ENCODE measurements at places on chromosomes 4 and X.

DNA sequence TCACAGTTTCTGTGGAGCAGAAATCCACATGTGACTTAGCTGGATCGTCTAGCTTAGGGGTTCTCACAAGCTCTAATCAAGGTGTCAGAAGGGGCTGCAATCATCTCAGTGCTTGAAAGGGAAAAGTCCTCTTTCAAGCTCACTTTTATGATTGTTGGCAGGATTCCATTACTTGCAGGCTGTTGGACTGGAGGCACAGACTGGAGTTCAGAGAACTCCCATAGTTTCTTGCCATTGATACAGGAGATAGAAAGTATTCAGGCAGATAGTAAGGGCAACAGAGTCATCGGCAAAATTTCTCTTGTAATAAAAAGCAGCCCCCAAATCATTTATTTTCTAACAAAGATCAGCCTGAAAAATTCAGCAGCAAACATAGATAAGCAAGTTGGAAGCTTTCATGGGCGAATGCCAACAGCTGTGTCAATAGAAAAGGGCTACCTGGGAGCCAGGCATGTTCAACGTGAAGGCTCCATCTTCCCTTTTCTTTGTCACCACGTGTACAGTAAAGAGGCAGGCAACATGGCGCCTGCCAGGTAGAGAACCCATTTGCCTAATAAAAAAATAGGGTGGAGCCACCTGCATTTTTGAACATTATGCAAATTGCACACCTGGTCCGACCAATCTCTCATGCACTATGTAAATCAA is 64.4 kb downstream of the CXCL13 start:
- DNase-seq: no peak

GRCh38 chr4:144583658-144584057 is 62.3 kb upstream of the HHIP start:
- no peak for DNase-seq

DNA sequence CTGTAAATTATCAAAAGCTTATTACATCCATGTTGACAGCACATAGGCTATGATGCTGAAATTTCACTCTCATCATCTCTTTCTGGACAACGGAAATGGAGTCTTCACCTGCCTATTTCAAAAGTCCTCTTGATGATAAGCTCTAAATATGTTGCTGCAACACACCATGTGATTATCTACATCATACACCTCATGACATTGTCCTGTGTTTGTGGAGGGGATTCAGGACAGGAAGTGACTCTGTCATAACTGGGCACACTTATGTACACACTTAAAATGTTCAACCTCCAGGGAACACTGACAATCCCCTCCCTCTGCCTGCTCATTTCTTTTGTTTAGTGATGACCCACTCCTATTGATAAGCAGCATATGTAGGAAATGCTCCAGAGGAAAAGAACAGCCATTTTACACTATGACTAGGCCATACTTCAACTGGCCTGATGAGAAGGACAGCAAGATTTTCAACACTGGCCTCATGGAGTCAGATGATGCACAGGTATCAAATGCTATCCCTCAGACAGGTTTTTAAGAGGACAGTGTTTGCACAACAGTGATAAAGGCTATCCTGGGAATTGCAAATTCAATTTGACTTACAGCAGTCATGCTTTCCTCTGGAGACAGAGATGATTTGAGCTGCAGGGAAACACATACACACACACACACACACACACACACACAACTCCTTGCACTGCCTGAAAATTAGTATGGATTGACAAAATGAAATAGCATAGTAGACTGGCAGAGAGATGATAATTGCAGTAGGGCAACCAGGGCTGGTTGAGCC is 163.3 kb upstream of the RASGEF1B start:
- DNase-seq: no peak

DNA sequence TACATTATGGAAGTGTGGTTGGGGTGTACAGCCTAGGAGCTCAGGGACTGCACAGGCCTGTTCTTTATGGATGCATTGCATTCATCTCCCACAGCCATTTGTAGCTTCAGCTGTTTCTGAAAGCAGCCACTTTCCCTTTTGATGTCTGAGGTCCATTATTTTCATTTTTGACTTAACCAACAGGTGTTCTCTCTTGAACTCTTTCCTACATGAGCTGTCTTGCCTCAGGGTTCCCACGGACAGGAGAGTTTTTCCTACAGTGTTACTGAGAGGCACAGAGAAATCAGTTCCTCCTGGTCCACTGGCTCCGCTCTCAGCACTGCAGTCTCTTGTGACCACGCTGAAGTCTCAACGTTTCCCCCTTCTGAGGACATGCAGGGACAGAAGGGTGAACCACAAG is 87.2 kb downstream of the RASL11B start:
- DNase-seq: no peak

GRCh38 chrX:151735219-151735618 is 673 bp downstream of the CNGA2 start:
- DNase-seq: no peak

DNA sequence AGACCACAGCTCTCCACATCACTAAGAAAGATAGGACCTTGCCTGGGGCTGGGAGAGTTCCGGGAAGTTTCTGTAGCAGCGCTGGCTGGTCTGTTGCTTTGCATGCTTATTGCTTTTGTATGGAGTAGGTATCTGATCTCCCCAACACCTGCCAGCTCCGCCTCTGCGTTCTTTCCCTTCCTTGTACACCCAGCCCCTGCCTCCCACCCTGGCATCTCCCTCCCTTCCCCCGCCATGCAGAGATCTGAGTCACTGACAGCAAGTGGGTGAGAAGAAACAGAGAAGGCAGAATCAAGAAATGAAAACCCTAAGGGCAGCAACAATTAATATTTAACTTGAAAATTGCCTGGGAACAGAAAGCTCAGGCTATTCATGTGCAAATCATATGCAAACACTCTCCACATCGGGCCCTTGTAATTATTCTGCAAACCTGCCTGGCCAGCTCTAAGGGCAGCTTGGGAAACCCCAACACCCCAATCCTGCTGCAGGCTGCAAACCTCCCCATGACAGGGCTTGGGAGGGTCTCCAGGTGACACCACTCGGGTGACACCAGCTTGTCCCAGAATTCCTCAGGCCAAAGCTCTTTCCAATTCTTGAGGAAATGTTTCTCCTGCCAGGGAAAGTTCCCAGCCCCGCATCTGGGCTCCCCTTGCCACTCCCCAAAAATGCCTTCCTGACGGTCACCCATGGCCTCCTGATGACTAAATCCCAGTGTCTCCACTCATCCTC is 257.2 kb downstream of the FBXW7 start:
- DNase-seq: no peak

- DNase-seq: no peak
These were observed 179.2 kb downstream of the AMELX start for GRCh38 chrX:11472381-11472780.

DNA sequence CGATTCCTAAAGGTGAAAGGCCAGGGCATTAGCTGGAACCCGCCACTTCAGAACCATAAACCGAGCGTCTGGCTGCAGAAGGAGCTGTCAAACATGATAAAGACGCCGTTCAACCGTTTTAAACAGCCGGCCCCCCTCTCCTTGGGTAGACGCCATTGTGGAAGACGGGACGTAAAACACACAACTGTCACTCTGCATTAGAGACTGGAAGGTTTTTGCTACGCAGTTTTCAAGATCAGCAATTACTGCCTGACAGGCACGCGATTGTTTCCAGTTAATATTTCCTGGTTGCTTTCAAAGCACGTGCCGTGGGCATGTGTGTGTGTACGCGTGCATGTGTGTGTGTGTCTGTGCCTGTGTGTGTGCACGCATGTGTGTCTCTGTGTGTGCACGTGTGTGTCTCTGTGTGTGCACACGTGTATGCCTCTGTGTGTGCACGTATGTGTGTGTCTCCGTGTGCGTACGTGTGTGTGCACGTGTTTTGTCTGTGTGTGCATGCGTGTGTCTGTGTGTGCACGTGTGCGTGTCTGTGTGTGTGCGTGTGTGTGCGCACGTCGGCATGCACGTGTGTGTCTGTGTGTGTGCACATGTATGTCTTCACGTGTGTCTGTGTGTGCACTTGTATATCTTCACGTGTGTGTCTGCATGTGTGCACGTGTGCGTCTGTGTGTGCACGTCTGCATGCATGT is 48.8 kb downstream of the SHOX start:
- no peak for DNase-seq

DNA sequence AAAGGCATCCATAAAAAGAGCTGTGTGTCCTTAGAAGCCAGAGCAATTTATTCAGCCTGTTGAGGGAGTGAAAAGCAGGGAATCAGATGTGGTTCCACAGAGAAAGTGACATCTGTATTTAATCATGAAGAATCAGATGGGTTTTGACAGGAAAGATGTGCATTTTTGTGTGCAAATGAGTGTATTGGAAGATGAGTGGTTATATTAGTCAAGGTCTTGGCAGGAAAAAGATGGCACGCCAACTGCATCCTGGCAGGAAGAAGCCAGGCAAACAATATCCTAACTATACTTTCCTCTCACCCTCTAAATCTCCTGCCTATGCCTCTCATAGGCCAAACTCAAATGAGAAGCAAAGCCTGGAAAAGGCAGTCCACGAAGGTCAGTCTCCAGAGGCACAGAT is 59.1 kb downstream of the SCFD2 start:
- DNase-seq: no peak

DNA sequence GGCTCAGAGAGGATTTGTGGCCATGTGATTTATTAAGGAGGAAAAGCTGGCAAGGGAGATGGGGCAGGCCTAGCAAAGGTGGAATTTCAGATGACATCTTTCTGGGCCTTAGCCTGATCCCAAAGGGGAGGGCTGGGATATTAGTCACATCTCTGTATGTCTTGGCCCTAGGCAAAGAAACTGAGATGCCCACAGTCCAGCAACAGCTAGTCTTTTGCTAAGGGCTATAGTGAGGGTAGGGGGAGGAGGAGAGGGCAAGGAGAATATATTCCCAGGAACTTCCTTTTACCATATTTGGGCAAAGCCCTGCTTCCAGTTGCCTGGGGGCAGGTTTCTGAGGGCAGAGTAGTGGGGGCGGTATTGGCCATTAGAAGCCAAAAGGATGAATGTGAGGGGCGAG is 209.8 kb upstream of the NR3C2 start:
- no peak for DNase-seq

DNA sequence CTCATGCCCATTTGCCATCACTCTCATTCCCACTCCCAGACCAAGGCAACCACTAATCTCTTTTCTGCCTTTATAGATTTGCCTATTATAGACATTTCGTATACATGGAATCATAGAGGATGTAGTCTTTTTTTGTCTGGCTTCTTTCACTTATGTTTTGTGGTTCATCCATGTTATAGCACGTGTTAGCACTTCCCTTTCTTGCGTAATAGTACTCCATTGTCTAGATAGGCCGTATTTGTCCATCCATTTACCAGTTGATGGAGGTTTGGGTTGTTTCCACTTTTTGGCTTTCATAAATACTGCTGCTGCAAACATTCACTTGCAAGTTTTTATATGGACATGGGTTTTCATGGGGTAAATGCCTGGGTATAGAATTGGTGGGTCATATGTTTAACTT is 48.4 kb downstream of the KIF4A start:
- no peak for DNase-seq

DNA sequence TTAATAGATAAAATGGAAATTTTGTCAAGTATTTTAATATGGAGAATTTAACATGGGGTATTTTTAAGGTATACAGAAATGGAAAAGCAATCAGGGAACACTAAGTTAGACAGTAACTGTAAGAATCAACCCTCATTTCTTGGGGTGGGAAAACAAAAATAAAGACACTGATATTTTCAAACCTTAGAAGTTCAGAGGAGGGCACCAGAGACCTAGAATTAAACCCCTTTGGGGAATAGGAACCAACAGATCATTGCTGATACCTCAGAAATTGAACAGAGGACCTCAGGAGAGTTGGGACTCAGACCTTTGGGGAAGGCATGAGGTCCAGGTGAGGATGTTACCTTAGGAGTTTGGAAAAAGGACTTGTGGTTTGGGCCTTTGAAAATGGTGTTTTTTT is 435.6 kb downstream of the TMA16 start:
- DNase-seq: no peak

All from cortex of kidney (tissue), 1 donor.